Dermis blood vessel endothelial cell (primary cell): ENCODE measurements at places on chromosomes 6 and 20.

- no peak for DNase-seq
Observed at GRCh38 chr6:13478525-13478966, 8.9 kb downstream of the GFOD1 start.

DNA sequence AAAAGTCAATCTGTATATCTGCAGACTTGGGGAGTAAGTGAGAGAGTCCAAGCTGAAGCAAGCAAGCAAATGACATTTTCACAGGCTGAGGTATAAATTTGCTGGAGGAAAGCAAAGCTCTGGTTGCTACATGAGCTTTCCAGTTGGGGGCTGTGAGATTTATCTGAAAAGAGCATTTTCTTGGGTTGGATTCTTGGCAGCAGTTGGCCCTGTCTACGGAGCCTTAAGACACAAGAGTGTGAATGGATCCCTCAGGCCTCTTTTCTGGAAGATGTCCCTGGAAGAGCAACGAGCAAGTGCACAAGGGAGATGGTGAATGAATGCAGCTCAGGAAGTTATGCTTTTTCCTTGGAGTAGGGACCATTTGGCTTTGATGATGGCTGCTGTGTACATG lies 30.8 kb downstream of the ISM1 start:
- no peak for DNase-seq

DNA sequence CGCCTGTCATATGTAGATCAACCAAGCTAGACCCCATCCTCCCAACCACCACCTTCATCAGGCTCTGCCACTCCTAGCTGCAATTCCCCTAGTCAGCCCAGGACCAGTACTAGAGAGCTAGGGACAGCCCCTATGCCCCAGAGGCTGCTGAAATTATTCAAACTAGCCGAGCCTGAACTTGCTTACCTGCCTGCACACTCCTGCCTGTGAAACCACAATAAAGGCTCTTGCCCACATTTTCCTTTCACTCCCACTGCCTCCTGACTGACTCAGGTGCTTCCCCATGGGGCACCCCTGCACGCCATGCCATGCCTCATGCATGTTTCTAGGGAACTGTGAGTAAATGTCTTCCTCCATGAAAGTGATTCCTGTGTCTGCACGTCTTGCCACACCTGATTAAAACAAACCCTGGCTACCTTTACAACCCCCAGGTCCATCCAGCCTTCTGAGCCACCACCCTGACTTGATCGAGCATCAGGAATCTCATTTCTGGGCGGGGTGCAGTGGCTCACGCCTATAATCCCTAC lies 66.5 kb upstream of the IER3 start:
- DNase-seq, result no peak

GRCh38 chr6:111898452-111898851 lies 25.2 kb upstream of the FYN start:
- DNase-seq, result no peak

GRCh38 chr6:170269846-170270541 lies 20.9 kb downstream of the DLL1 start:
- no peak for DNase-seq

GRCh38 chr20:4100679-4101078 lies 85.3 kb upstream of the RNF24 start:
- no peak for DNase-seq

DNA sequence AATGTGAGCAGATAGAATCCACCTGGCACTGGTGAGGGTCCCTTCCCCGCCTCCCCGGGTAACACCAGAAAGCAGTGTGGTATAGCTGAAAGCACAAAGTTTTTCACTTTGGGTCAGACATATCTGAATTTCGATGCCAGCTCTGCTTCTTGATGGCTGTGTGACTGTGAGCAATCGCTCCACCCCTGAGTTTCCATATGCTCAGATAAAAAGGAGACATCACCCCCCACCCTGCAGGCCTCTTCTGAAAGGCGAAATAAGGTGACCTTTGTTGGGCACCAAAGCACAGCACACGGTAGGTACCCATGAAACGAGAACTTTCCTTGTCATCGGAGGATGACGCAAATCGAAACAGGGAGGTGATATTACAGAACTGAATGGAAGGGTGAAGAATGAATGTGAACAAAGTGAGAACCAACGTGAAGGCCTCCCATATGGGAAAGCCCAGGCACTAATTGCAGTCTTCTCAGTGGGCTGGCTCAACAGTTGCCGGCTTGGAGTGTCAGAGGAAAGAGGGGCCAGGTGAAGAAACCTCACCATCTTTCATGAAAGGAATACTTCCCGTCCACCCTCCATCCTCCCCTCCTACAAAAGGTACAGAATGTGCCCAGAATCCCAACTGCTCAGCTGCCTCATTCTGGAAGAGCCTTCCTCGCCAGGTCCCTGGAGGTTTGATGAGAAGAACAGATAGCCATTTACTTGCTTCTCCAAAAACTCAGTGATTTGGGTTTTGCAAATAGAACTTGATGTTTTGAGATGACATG lies 61.8 kb downstream of the NFATC2 start:
- DNase-seq, result no peak

DNA sequence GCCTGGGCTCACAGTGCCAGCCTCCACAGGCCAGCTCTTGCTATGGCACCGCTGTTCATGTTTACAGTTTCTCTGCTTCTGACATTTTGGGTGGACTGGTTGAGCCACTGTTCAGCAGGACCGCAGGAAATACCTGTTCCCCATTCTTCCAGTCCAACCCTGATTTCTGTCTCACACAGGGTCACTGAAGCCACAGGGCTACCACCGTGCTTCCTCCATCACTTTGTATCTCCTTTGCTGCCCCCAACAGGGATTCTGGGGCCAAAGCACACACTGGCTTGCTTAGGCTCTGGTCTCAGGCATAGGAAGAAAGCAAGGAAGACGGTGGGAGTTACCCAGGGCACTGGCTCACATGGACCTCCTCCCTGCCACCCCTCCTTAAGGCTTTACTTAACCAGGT lies 164.5 kb downstream of the UNC5CL start:
- no peak for DNase-seq

DNA sequence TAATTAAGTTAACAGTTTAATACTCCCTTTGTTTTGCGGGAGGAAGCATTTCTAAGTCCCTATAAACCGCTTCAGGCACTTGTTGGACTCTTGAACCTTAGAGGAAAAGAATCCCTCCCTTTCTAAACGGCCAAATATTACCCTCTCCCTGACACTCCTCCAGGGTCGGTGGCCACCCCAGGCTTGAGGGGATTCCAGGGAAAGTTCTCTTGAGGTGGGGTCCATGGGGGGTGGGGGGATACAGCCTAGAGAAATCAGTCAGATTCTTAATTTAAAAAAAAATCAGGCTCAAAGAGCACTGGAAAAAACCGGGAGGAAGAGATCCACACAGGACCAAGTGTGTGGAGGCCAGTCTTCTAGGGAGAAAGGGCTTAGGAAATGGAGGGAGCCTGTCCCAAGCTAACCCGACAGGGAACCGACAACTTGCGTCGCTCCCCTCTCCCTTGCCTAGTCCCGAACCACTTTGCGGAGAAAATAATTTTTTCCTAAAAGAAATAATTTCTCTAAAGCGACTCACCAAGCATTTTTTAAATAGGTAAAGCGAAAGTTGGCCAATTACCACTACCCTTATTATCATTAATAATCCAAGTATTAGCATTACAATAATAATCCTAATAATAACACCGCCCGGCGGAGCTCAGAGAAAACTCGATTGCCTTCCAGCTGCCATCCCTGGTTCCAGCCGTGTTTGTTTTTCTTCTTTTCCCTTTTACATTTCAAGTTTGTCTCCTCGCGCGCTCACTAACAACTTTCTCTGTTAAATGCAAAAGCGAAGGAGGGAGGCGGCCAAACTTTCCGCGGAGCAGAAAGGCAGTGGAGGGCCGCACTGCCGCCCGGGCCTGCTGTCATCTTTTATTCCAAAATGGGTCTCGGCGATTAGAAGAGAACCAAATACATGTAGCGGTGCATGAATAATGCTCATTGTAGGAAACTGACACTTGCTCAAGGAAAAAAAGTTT lies 4.8 kb downstream of the NR2E1 start:
- DNase-seq, result no peak

- DNase-seq, result no peak
Observed at GRCh38 chr20:50216543-50217206, 26.0 kb downstream of the CEBPB start.

DNA sequence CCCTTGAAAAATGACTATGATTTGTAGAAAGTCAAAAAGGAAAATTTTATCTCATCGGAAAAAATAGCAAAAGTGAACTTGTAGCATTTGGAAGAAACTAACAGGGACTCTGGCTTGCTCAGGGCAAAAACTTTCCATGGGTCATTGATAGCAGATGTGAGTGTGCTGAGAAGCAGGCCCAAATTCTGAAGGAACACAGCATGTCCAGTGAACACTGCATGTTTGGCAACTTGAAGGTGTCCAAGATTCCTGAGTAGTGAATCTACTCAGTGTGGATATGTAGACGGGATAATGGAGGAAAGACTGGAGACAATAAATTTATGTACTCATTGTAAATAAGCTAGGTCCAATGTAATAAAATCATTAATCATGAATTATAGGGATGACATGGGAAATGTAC lies 8.2 kb downstream of the SLC17A2 start:
- DNase-seq, result no peak

DNA sequence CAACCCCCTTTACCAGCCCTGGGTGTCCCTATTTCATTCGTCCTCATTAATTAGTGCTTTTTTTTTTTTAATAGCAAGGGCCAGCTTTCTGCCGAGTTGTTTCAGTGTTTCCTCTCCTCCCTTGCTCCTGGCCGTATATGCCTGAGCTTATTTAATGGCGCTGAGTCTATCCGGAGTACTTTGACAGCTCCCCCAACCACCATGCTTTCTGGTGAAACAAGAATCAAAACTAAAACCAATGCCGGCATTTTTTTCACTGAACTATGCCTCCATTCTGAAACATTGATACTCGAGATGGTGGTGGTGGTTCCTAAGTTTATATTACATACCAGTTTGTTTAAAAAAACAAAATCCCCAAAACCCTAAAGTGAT lies 1.2 kb downstream of the DCBLD1 start:
- peak; percentile 62 for DNase-seq

- no peak for DNase-seq
Observed at GRCh38 chr20:8534368-8535160, 402.5 kb downstream of the PLCB1 start.

DNA sequence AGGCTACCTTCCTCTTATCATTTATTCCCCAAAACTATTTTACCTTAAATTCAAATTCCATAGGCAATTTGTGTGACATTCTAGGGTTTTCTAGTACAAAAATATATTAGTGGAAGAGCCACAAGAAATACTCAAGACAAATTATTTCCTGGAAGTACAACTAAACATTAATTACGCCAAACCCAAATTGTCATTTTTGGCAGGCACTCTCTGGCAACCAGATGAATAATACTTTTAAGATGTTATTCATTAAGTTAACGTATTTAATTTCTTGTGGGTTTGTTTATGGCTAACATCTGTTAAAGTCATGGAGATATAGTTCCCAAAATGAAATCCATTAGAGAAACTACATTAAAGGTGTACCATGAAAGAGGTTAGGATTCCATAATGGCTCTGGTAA lies 40.5 kb downstream of the HMGN3 start:
- no peak for DNase-seq

DNA sequence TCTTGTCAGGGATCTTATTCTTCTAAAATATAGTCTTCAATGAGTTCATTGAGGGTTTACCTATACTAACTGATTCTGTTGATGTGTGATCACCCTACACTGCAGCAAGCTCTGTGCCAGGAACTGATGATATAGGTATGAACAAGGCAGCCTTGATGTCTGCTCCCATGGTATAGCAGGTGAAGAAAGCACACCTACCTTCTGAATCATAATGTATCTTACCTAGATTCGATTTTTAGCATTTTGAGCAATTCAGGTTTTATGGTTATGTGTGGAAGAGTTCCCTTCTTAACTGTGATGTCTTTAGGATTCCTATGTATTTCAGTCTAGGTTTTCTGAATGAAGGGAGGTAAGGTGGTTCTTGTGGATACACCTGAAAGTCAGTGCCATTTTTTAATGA lies 223.0 kb downstream of the DOK5 start:
- DNase-seq, result no peak

GRCh38 chr6:63464060-63464459 lies 108.2 kb upstream of the LOC128125822 start:
- no peak for DNase-seq

- peak; percentile 66 for DNase-seq
Observed at GRCh38 chr6:5752391-5752680, 254.4 kb downstream of the NRN1 start.

DNA sequence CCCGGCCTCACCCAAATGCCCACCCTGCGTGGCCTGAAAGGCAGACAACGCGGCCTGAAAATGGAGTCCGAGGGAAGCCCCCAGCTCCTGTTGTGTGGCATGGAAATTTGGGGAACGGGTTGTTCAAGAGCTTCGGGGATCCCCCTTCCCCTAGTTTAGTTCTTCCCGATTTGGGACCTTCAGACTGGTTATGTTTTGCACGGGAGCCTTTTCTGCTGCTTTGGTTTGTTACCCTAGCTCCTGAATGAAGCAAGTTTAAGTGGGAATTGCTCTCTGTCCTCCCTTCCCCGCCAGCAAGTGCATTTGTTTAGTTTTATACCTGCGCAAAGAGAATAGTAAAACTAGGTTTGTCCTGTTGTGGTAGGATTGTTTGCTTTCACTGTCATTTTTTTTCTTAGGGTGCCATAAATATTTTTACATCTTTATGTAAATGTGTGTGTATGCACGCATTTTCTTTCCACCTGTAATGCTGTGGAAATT lies 604 bp downstream of the SH3BGRL2 start:
- peak; percentile 14 for DNase-seq

- DNase-seq, result no peak
Observed at GRCh38 chr6:111357705-111358104, 125.3 kb downstream of the REV3L start.

GRCh38 chr6:142008016-142008735 lies 124.5 kb upstream of the GJE1 start:
- DNase-seq, result no peak

DNA sequence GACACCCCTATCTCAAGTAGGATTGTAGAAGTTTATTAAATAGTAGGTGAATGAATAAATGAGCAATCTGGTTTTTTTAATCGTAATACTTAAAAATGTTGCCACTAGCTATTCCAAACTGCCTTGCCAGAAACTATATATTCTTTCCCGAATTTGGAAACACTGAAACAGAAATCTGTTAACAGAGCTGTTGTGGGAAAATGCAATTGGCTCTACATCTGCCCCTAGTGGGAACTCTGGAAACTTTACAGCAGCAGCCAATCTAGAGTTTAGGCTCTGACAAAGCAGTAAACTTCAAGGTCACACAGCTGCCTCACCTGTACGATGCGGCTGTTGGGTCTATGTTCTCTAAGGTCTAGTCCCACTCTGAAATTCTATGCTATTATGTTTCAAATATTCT lies 41.7 kb downstream of the SYNE1 start:
- peak; percentile 23 for DNase-seq

GRCh38 chr20:60043435-60043834 lies 85.2 kb downstream of the CDH26 start:
- no peak for DNase-seq

DNA sequence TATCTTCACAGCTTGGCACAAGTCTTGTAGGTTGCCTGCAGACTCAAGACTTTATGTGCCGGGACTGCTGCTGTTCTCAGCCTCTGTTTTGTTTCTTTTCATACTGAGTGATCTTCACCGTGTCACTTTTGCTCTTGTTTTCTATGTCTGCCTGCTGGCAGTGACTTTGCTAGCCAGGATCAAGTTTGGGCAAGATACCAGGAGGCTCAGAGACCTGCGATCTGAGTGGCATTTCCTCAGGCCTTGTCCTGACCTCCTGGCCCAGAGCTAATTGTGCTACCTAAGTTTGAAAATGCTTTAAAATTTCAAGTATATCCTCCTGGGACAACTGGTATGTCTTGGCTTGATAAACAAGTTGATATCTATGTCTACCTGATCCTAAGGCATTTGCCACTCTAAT lies 57.2 kb downstream of the DOK5 start:
- no peak for DNase-seq
